B cell (primary cell): ENCODE measurements at places on chromosomes 1 and 21.

DNA sequence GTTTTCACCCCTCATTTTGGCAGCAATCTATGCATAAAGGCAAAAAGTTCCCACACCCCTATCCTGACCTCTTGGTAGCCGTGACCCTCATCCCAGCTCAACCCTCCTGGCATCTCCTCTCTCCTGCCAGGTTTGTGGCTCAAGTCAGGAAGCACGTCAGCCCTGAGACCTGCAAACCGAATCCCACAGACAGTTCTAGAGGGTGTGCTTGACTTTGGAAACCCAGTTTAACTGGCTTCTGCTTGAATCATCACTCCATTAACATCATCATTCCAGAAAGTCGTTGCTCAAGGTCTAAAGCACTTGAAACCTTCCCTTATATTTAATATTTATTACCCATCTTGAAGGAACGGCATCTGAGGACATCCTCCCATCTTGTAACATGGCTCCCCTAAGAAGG lies 133.4 kb upstream of the ERG start:
- no peak for DNase-seq

DNA sequence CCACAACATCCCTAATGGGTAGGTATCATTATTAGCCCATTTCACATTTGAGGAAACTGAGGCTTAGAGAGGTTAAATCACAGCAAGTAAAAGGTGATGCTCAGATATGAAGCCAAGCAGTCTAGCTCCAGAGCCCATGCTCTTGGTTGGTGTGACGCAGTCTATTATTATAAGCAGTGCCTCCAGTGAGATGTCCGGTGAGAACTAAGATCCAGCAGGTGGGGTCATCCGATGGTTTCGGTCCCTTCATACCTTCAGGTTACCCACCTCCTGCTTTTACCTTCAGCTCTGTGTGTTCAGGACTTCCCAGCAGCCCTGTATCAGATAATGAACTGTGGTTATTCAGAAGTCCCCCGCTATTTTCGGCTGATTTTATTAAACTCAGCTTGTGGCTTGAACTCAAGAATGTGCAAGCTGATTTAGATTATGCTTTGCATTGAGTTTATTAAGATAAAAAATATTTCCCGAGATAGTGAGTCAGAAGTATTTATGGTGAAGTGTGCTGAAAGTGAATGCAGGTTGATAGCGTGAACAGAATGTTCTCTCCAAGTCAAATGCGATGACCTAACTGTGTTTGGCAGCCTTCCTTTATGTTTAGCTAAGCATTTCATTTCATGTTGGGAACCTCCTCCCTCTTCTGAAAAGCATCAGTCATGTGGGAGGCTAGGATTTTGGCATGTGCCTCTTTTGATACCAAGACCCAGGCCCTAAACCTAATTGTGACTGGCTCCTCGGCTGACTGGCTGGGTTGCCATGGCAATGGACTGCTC lies 160.9 kb upstream of the UBE2U start:
- DNase-seq: no peak

- DNase-seq: no peak
Measured at GRCh38 chr1:154514066-154514553, 11.9 kb upstream of the SHE start.

DNA sequence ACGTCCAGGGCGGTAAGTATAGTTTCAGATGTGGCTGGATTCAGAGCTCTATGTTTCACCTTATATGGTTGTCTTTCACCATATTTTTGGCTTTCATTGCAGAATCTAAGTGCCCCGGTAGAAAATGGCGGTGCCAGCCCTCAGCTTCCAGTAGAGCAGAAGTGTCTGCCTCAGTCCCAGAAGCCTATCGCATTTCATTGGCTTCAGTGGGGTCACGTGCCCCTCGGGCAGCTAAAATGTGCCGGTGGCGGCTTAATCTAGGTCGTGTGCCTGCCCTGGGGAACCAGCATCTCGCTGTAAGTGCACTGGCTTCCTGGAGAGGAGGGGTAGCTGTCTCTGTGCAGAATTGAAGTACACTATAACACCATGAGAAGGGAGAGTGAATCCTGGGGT lies 107.4 kb upstream of the MAGI3 start:
- DNase-seq: no peak

GRCh38 chr1:208326033-208326432 lies 81.8 kb upstream of the PLXNA2 start:
- no peak for DNase-seq

DNA sequence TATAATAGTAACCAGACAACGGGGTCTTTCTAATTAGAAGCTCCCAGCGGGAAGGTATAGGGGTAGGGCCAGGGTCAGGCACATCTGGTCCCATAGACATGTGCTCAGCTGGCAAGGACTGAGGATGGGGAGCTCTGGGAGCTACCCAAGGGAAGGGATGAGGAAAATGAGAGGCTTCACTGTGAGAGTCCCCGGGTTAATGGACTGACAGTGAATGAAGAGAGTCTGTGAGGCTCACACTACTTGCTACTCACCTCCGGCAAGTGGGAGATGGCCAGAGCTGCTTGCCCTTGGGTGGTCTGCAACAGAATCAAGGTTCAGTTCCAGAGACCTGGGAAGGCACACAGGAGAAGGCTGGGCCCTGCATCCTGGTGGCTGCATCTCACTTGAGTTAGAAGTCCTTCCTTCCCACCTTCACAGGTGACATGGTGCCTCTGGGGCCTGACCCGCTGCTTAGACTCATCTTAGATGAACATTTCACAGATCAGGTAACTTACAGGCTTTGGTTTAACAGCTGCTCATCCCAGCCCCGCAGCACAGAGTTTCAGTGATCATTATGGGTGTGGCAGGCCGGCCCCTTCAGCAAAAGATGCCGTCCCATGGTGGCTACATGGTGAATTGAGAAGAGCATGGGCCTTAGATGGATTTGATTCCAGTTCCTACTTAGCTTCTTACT lies 31.7 kb downstream of the EIF2D start:
- no peak for DNase-seq

GRCh38 chr1:99607590-99607989 lies 38.3 kb upstream of the PALMD start:
- no peak for DNase-seq

DNA sequence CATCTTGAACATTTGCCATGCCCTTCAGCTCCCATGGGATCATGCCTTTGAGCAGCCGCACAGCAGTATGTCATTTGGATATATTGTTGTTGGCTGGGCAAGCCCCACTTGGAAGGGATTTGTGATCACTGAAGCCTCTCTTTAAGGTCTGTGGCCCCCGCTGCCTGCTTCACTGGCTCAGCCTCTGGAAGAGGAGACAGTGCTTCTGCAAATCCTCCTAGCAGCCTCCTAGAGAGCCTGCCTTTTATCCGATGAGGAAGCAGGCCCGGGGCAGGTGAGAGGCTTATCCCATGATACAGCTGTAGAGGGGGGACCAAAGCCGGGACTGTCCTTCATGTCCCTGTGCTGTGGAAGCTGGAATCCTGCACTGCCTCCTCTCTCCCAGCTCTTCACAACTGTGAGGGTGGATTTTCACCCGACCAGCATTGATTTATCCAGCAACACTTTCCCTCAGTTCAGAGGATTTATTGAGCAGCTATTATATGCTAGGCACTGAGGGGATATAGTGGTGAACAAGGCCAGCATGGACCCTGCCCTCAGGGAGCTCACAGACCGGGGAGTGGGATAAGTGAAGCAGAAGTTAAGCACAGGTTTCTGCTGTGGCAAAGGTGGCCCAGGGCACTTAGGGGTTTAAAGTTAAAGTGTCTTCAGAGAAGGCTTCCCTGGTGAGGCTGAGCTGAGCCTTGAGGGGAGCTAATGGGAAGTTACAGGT lies 3.9 kb downstream of the TMEM61 start:
- no peak for DNase-seq

GRCh38 chr1:67834246-67834877 lies 1.1 kb upstream of the GNG12 start:
- no peak for DNase-seq

GRCh38 chr1:23745515-23745914 lies 2.2 kb downstream of the ELOA start:
- peak; percentile 50 for DNase-seq

DNA sequence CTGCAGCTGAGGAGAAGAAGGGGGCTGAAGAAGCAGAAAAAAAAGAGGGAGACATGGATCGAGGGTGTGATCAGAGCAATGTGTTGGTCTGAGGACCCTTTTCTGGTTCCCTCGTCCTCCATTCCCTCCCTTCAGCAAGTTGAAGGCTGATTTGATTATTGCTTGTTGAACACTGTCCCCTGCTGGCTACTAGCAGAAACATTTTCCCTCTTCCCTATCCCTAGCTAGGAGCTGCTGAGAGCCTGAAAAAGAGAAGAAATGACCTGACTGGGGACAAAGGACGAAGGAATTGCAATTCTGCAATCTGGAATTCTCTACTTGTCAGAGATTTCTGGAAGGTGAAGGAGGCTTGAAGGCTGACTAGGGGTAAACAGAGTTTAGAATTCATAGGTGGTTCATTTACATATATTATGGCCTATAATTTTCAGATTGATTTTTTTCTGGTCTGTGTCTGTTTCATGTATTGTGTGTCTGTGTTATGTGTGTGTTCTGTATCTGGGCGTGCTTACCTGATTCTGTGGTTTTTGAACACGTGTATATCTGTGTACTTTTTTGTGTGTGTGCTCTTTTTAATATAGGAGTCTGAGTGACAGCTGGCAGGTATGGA lies 9.8 kb downstream of the NHLH1 start:
- peak; percentile 76 for DNase-seq

DNA sequence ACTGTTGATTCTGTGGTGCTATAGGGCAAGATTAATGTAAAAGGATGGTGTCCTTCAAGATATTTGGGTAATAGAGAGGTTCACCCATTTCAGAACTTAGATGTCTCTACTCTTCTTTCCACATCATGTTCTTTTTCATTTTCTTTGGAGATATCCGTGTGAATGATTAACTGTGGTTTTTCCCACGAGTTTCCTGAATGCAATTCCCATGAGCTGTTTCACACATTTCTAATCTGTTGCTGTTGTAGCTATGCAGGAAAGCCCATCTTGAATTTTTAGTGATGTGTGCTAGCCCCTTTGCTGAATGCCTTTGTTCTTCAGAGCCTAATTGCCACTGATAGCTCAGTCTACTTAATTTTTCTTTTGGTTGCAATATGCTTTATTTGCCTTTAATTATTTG lies 27.6 kb downstream of the SNX27 start:
- no peak for DNase-seq

- DNase-seq: no peak
Measured at GRCh38 chr1:218527737-218528136, 182.6 kb downstream of the TGFB2 start.

DNA sequence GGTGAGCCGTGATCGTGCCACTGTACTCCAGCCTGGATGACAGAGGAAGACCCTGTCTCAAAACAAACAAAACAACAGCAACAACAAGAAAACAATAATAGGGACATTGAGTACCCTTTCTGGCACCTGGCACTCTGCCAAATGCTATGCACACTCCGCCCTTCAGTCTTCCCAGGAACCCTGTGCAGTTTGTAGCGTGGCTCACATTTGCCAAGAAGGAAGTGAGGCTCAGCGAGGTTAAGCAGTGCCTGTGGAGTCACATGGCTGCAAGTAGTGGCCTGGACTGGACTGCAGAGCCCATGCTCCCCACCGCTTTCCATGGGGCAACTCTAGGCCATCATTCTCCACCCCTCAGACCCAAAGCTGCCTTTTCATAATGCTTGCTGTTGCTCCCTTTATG lies 5.3 kb upstream of the EVA1B start:
- DNase-seq: no peak

DNA sequence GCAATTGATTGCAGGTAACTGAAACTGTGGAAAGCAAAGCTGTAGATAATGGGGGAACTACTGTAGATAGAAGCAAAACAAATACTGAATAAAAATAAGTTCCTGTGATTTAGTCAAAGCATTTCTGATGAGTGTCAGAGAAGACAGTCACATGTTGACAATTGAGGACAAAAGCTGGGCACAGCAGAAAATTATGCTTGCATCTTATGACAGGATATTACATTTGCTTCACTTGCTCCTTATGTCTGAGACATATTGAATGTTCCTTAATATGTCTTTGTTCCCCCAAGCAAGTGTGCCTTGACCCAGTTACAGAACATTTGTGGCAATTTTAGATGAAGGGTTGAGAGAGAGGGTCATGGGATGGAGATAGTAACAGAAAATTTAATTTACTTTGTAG lies 526.0 kb upstream of the B3GALT2 start:
- DNase-seq: no peak

- no peak for DNase-seq
Measured at GRCh38 chr1:86866665-86867064, 47.3 kb downstream of the SELENOF start.

DNA sequence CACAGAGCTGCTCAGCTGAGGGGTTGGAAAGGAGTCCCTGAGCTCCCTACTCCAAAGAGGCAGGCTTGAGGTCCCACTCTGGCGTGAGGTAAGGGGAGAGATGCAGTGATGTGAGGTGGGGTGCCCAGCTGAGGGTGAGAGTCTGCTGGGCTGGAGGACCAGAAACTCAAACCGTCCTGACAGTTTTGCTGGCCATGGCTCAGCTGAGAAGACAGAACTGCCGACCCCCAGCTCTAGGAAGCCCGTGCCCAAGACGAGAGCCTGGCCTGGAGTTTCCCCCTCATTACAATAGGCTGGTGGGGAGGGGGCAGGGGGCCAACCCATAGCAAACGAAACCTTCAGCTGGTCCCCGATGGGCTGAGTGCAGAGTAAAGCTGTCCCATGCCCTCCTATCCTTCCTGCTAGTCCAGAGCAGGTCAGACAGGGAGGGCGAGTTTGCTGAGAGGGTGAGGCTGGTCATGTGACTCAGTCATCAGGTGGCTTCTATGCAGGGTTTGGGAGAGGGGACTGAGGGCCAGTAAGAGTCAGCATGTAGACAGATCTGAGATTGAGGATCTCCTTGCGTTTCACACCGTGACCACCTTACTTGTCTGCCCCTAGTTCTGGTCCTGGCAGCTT lies 129.3 kb downstream of the PRDM2 start:
- DNase-seq: no peak

GRCh38 chr1:35935442-35936388 lies 4.8 kb downstream of the AGO3 start:
- no peak for DNase-seq

- peak; percentile 51 for DNase-seq
Measured at GRCh38 chr1:206467915-206468314, 2.4 kb upstream of the IKBKE start.

GRCh38 chr1:20404466-20404865 lies 81.5 kb downstream of the CAMK2N1 start:
- peak; percentile 76 for DNase-seq
